Body of pancreas (tissue), 4 donors: ENCODE measurements at places on chromosomes 4 and X. TPM values are rescaled to one million over a fixed set of nuclear protein-coding genes. Genes with fewer than 3 reads are reported as not detected.

TMEM47 gene
- 3.6 TPM for total RNA-seq

DNA sequence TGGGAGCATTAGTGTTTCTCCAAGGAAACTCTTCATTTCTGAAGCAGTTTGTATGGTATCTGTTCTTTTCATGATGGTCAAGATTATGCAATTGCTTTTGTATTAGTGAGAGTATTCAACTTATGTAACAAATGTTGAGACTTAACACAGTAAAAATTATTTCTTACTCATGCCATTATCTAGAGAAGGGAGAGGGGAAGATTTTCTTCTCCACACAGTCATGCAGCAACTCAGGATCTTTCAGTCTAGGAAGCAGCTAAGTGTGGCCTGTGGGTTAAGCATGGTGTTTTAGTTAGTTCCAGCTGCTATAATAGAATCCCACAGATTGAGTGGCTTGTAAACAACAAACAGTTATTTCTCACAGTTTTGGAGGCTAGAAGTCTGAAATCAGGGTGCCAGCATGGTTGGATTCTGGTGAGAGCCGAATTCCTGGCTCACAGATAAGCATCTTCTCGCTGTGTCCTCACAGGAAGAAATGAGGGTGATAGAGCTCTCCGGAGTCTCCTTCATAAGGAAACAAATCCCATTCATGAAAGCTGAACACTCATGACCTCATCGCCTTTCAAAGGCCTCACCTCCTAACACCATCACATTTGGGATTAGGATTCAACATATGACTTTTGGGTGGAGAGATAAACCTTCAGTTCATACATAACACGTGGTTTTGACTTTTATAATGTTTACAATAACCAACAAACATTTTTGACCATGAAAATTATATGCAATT lies 101.2 kb downstream of the FRMPD4 start:
- no peak for DNase-seq

DMRTC1 gene
- total RNA-seq, result not detected

GRCh38 chr4:147347217-147347616 lies 133.7 kb upstream of the EDNRA start:
- DNase-seq, result no peak

GRCh38 chrX:131306601-131307000 lies 17.5 kb upstream of the IGSF1 start:
- no peak for DNase-seq

CLNK gene
- 1.0 TPM for total RNA-seq
